Activated gamma-delta T cell treated with anti-CD3 and anti-CD28 coated beads, Interleukin-2, amount 50 U/mL, for 16 hours (primary cell): ENCODE measurements at places on chromosomes 16 and 17.

DNA sequence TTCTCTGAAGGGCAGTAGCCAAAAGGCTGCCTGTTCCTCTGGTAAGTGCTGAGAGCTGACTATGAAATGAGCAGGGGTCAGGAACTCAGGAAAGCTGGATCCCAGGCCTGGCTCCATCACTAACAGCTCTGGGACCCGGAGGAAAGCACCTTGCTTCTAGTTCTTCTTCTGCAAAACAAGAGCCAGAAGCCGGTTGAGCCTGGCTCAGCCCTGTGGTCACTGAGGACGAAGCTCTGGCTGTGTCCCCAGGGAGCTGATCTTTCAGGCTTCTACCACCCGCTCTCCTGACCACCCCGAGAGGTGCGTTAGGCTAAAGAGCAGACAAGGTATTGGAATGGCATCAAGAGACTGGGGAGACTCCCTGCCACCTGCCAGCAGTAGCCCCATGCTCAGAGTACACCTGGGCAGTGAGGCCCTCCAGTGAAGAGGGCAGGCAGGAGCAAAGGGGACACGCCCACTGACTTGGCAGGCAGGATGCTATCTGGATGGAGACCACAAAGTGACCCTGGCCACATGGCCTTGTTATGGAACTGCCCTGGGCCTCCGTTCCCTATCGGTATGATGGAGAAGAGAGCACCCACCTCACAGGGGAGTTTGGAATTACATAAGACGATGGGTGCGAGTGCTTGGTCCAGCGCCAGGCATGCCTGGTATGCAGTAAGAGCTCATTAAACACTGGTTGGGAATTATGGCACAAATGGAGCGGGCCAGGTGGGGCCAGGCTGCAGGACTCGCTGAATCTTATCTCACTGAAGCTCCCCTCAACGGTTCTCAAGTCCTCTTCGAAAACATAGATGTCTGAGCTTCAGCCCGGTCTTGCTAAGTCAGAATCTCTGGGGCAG is 61.4 kb downstream of the COG7 start:
- DNase-seq = no peak

- DNase-seq = no peak
These were observed 3.0 kb downstream of the HIRIP3 start for GRCh38 chr16:29992344-29992967.

DNA sequence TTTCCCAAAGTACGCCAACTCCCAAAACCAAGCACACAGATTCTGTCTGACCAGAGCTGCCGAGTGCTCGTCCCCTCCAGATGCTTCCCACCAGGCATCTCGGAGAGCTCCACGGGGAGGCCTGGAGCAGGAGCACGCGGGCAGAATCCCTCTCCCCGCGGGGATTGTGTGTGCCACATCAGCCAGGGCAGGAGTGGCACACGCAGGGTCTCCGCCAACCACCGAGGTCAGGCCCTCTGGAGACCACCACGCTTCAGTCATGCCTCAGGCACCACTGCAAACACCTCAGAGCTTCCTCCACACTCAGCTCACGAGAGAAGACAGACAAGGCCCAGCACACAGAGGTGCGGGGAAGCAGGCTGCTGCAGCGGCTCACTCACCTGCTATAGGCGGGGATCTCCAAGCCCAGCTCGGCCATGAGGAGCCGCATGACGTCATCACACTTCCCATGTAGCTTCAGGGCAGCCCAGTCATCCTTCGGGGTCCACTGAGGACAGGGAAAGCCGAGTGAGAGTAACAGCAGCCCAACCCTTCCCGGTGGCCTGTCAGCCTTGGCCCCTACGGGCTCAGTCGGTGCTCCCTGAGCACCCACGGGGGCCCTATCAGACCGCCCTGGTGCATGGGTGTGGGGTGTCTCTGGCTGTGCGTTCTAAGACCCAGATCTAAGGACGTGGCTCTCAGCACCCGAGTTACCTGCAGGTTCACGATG is 2.3 kb upstream of the PCYT2 start:
- no peak for DNase-seq

DNA sequence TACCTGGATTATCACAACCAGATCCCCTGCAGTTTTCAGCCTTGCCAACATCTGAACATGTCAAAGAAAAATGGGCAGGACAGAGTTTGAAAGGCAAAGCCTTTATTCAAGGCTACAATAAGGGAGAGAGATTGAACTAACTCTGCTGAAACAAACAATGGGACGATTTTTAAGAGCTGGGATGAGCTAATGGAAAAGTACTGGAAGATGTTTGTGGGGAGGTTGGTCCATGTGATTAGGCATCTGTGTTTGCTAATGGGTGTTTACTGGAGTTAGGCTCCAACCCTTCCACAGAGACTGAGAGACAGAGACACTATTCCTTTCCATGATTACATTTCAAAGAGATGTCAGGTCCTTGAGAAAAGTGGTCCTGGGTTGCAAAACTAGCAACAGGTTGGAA is 35.0 kb upstream of the HSBP1 start:
- DNase-seq = no peak

GRCh38 chr17:62614142-62614541 is 13.3 kb upstream of the MRC2 start:
- no peak for DNase-seq

- DNase-seq = no peak
These were observed 8.2 kb downstream of the SLC6A2 start for GRCh38 chr16:55663765-55664677.
